Fibroblast of pulmonary artery (primary cell): ENCODE measurements at places on chromosomes 4 and X.

DNA sequence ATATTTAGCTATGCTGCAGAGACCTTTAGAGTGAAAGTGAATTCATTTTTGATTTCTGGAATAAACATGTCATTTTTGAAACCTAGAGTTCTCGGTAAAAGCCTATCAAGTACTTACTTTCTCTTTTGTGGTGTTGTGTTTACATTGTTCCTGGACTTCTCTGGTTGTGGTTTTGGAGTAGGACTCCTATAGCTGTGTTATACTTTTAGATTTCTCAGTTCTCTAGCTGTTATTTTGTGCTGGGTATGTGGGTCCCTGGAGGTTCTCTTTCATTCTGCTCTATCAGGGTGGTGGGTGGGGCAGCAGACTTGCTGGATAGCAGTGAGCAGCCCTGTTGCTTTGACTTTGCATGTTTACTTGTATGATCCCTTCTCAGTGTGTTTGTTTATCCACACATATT lies 25.6 kb upstream of the MSMO1 start:
- DNase-seq: no peak

DNA sequence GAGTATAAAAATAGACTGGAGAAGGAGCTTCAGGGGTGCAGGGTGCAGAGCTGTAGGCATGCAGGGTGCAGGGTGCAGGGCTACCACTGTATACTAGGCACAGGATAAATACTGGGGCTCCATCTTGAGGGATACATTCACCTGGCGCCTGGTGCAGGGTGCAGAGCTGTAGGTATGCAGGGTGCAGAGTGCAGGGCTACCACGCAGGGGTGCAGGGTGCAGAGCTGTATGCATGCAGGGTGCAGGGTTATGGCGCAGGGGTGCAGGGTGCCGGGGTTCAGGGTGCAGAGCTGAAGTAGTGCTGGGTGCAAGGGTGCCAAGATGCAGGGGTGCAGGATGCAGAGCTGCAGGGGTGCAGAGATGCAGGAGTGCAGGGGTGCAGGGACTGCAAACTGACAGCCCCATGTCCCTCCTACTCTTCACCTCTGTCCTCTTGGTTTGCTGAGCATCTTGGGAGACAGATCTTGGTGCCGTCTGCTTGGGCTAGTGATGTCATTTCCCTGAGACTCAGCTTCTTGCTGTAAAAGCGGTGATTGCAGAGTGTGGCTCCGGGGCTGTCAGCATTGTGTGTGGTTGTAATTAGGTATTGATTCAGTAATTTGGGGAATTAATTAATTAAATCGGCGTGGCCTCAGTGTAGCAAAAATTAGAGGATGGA lies 91.2 kb downstream of the ADRA2C start:
- no peak for DNase-seq

DNA sequence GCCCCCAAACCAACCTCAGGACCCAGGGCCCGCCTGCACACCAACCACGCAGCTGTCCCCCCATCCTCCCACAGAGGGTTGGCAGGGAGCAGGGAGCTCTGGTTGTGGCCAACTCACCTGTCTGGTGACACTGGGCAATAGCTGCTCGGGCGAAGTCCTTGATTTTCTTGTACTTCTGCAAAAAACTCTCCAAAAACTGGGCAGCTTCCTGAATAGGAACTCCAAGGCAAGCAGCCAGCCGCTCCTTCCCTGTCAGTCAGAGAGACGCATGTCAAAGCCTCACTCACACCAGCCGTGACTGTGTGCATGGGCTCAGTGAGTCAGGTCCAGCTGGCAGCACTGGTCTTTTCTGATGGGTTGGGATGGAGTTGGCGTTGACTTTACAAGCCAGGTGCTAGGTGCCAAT lies 26.4 kb downstream of the NAT8L start:
- DNase-seq: no peak

- DNase-seq: peak; percentile 83
Measured at GRCh38 chr4:139815778-139816601, 150.4 kb downstream of the MGST2 start.

GRCh38 chr4:54189140-54189539 lies 40.0 kb upstream of the PDGFRA start:
- DNase-seq: peak; percentile 47

GRCh38 chrX:16638533-16638932 lies 11.4 kb upstream of the S100G start:
- no peak for DNase-seq

DNA sequence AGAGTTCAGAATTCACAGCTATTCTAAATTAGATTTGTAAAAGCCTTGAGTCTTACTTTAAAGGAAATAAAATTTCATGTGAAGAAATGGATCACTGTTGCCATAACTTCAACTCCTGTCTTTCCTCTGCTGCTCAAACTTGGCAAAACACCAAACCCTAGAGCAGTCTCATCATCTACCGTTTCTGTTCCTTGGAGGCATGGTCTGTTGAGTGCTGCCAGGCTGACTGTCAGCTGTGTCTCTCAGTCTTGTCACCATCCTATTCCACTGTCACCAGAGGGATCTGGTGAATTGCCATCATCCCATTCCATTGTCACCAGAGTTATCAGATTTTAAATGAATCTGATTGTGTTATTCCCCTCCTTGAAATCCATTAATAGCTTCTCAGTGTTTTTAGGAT lies 55.6 kb downstream of the STIM2 start:
- DNase-seq: peak; percentile 22

DNA sequence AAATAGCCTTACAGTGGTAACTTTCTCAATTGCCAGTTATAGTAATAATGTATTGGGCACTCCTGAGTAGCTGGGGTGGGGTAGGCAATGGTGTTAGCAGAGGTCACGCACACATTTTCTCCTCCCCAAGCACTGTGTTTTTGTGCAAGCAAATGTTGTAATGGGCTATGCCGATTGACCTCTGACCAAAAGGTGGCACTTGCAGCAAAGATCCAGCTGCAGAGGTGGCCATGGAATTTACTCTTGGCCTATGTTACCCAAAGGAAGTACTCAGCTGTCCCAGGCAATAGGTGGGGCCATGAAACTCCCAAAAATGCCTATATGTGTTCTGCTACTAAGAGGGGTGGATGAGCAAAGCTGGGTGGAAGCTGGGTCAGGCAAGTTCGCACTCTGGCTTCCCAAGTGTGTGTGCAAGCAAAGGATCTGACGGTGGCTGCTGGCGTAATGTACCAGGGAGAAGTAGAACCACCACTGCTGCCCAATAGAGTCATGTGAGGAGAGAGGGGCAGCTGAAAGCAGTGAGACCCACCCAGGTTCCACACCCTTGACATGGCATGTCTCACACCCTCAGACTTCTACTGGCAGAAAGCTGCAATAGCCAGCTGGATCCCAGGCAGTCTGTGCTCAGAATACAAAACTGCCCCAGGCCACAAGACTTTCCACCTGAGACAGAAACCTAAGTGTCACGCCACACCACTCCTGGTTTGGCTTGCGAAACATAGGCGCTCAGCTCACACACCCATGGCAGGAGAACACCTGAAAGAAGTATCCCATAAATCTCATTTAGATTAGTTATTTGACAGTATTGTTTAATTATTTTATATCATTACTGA lies 353.3 kb upstream of the EMCN start:
- no peak for DNase-seq

- peak; percentile 80 for DNase-seq
Measured at GRCh38 chr4:153166716-153167501, 37.3 kb upstream of the TRIM2 start.

- DNase-seq: no peak
Measured at GRCh38 chrX:617891-618290, 12.7 kb upstream of the SHOX start.

GRCh38 chr4:25993395-25994185 lies 79.6 kb downstream of the SMIM20 start:
- DNase-seq: peak; percentile 7

DNA sequence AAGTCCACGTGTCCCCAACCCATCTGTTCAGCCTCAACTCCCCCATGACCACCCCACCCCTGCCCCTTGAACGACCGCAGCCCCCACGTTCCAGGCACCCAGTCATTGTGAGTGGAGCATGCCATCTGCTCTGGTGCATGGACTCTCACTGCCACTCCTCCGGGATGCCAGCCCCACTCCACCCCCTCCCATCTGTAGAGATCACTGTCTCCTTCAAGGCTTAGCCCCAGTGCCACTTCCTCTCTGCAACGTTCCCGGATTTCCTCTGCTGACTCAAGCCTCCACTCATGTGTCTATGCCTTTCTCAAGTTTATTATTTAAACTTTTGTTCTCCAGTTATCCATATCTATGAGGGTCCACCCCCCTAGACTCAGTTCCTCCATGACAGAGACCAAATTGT lies 54.0 kb downstream of the MAML3 start:
- no peak for DNase-seq

DNA sequence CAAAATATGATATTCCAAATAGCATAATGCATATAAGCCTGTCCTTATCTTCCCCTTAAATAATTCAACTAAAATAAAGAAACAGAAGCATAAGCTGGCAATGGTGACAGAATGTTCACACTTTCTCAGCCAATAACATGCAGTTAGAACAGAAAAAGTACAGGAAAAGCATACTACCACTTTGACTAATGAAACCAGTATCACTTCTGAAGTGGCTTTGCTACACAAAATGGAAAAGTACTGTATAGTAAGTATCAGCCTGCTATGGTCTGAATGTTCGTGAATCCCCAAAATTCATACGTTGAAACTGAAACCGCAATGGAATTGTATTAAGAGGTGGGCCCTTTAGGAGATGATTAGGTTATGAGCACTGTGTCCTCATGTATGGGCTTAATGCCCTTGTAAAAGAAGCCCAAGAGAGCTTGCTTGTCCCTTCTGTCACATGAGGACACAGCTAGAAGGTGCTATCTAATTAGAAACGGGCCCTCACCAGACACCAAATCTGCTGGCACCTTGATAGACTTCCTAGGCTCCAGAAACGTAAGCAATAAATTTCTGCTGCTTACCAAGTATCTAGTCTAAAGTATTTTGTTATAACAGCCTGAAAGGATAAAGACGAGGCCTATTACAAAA lies 102.6 kb downstream of the PRDM5 start:
- DNase-seq: no peak

- DNase-seq: peak; percentile 6
Measured at GRCh38 chrX:120380699-120381098, 18.8 kb downstream of the ATP1B4 start.

GRCh38 chr4:20271950-20272349 lies 20.2 kb downstream of the SLIT2 start:
- DNase-seq: no peak

DNA sequence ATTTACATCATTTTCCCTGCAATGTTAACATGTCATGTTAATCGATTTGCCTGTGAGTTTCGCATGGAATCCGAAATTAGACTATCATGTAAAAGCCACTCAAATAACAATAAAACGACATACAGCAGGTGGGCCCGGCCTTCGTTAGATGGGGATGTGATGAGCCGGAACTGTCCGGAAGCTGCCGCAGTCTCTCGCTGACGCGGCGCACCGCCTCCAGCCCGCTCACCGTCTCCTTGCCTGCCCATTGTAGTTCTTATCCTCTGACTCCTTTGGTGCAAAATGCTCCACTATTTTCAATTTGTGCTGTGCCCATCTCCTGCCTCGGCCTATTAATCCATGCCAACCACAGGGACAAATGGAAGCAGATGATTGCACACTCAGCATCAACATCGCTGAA lies 877.5 kb upstream of the TENM3 start:
- no peak for DNase-seq

DNA sequence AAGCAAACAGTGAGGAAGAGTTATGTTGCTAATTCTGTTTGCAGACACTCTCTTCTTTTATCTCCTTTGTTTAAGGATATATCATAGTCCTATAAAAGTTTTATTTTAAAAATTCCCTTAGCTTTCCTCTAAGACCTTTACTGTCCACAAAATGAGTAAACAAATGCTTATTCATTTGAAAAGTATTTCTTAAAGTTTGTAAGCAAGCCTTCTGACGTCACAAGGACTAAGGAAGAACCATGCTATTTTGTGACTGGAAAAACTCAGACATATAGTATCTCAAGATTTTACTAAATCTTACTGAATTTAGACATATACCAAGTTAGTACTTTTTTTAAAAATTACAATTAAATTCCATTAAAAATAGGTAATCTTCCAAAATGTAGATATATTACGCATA lies 5.2 kb upstream of the RBMXL3 start:
- peak; percentile 7 for DNase-seq

GRCh38 chr4:25817059-25817681 lies 45.6 kb downstream of the SEL1L3 start:
- DNase-seq: peak; percentile 79

GRCh38 chrX:108304210-108304609 lies 134.0 kb downstream of the COL4A6 start:
- DNase-seq: peak; percentile 50

GRCh38 chrX:40262157-40263013 lies 164.6 kb upstream of the BCOR start:
- DNase-seq: peak; percentile 90

DNA sequence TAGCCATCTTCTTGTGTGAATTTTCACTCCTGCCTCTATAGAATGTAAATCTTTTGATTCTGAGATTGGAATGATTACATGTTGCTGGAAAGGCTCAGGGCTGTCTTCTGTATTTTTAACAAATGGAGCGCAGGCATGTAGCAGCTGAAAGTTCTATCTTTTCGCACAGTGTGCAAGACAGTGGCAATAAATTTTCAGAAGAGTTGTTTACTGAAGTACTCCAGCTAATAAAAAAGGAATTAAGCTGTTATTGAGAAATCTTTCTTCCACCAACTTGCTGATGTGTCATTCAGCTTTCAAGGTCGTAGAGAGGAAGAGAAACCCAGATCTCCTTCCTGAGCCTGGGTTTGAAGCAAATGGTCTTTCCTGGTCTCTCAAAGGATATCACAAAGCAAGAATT lies 122.0 kb upstream of the PUDP start:
- DNase-seq: no peak

GRCh38 chrX:136880003-136880451 lies 498 bp downstream of the RBMX start:
- peak; percentile 11 for DNase-seq

- DNase-seq: peak; percentile 36
Measured at GRCh38 chrX:43976205-43976604, 3.0 kb upstream of the NDP start.

DNA sequence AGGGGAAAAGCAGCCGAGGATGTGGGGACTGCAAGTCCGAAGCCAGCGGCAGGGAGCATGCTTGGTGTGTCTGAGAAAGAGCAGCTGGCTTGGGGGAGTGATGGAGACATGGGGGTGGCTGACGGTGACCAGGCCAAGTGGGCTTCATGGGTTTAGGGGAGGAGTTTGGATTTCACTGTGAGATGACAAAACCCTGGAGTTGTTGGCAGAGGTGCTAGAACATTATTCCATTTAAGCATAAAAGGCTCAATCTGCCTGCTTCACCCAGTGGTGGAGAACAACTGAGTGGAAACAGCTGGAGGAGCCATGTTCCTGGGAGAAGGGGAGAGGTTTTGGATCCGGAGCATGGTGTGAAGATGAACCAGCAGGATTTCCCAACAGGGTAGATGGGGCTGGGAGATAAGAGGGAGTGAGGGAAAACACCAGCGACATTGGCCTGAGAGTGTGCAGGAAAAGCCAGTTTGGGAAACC lies 318.0 kb upstream of the TAPT1 start:
- DNase-seq: peak; percentile 56
